Renal cortical epithelial cell (primary cell): ENCODE measurements at places on chromosomes 2 and 18.
A peak's percentile ranks its signal among the peaks of the same experiment; 100 is the strongest.

DNA sequence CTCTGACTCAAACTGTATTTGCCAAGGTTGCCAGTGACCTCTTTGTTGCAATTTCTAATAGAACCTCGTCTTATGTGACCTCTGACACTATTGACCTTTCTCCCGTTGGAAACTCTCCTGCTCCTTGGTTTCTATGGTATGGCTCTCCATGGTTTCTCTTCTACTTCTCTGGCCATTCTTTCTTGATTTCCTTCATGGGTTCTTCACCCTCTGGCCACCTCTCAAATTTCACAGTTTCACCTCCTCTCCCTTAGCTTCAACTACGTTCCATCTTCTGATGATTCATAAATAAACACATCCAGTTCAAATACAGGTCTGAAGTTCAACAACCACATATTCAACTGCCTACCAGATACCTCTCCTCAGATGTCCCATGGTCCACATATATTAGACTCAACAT is 109.5 kb downstream of the CACNB4 start:
- no peak for DNase-seq

GRCh38 chr2:216206821-216207220 is 97.7 kb downstream of the XRCC5 start:
- no peak for DNase-seq

GRCh38 chr2:198901894-198902293 is 555.8 kb downstream of the SATB2 start:
- no peak for DNase-seq

DNA sequence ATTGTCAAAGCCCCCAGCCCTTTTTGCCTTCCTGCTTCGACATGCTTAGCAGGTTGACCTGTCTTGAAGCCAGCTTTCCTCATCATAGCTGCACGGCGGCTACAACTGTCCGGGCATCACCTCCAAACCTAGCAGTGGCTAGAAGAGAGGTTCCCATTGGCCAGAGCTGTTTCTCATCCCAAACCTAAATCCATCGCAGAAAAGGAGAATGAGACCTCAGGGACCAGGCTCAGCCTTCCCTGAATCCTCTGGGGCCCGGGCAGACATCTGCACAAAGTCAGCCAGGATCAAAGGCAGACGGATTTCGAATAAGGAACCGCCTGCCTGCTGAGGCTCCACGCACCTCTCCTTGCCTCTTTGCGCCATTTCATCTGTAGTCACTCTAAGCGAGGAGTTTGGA is 101.7 kb upstream of the SLC66A3 start:
- no peak for DNase-seq

- DNase-seq, result no peak
Measured at GRCh38 chr18:25725501-25725900, 364.9 kb downstream of the SS18 start.

- no peak for DNase-seq
Measured at GRCh38 chr18:55654986-55655385, 67.0 kb upstream of the TCF4 start.

- no peak for DNase-seq
Measured at GRCh38 chr2:172894689-172895387, 159.2 kb downstream of the RAPGEF4 start.

DNA sequence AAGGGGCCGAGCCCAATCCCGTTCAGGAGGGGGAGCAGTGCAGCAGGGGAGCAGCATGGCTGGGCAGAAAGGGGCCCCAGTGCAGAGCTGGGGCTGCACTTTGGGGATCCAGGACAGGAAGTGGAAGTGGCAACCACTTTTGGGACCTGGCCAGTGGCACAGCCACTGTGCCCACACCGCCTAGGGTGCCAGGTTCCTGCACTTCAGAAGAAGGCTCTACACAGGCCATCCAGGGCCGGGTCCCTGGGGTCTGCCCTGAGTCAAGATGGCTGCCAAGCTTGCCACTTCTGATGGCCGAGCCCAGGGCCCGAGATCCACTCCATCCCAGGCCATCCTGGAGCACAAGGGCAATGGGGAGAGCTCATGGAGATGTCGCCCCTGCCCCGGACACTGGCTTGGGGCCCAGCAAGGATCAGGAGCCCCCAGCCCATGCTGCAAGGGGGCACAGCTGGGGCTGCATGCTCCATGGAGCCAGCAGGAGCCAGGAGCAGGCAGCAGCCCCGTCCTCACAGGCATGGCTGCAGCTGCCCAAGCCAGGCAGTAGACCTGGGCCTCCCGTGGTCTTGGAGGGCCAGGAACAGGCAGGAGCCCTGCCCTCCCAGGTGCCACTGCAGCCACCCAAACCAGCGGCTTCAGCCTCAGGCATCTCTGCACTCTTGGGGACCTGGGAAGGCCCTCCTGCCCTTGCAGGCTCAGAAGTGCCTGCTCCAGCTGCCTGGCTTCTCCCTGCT is 35.0 kb upstream of the ID2 start:
- DNase-seq, result no peak

DNA sequence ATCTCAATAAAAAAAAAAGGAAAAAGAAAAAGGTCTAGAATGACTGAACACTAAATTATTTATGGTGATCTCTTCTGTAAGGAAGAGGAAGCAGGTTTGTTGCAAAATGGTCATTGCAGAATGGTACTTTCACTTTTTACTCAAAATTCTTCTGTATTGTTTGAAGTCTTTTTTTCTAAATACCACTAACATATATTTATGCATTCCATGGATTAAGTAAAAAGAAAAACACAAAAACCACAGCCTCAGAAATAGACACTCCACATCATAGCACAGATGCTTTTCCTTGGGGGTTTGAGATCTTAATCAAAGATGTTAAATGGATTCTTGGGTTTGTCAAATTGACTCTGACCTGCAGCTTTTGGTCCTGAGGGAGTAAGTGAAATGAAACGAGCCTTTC is 47.4 kb downstream of the RHOB start:
- no peak for DNase-seq

GRCh38 chr2:216012133-216012829 is 1.1 kb downstream of the MREG start:
- peak; percentile 100 for DNase-seq

GRCh38 chr18:25392192-25392591 is 40.2 kb upstream of the ZNF521 start:
- no peak for DNase-seq

- DNase-seq, result no peak
Measured at GRCh38 chr2:70696142-70696541, 71.9 kb downstream of the ADD2 start.

DNA sequence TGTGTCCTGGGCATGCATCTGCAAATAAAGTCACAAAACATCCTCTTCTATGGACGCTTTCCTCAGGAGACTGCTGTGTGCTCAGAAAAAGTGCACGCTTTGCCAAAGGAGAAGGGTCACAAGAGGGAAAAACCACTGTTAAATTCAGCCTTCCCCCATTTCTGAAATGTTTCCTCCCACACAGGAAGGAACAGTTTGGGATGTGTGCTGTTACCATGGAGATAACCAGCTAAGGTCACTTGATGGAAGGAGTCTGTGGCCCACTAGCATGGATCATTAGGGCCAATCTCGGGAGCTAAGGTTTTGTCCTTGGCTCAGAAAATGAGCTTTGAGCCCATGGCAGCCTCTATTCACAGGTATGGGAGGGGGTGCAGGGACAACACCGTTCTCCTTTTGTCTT is 5.6 kb downstream of the KCNE4 start:
- no peak for DNase-seq

GRCh38 chr2:74181739-74182138 is 3.1 kb upstream of the MOB1A start:
- DNase-seq, result no peak

DNA sequence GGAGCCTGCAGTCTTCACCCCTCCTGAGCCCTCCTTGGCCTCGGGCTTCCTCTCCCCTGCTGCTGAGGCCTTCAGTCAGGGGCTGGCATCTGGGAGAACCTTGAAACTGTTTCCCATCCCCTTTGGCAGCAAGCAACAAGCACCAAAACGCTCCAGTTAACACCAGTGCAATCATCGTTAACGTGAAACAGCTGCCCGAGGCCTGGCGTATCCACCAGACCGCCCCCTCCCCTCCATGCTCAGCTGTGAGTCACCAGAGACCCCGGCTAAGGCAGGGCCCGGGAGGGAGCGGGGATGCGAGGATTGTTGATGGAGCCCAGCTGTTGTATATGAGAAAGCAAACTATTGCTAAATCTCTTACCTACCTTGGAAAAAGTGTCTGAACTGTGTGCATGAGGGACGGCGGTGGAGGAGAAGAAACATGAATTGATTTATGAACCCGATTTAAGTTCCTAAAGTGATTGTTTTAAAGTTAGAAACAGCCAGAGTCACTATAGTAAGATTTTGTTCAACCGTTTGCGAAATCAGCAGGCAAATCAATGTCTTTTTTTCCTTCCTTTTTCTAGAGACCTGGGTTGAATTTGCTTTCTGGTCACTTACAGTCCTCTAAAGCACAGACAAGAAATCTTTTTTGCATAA is 5.2 kb downstream of the ZFP36L2 start:
- peak; percentile 90 for DNase-seq

GRCh38 chr2:226829721-226830631 is 5.9 kb upstream of the RHBDD1 start:
- DNase-seq, result no peak

DNA sequence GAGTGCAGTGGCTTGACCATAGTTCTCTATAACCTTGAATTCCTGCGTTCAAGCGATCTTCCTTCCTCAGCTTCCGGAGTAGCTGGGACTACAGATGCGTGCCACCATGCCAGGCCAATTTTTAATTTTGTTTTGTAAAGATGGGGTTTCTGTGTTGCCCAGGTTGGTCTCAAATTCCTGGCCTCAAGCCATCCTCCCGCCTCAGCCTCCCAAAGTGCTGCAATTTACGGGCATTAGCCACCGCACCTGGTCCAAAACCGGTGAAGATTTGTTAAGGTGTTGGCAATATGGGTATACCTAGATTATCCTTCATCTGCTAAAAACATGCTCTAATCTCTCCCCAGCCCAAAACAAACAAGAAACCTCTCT is 1.3 kb upstream of the EIF2AK3 start:
- no peak for DNase-seq

GRCh38 chr2:161417438-161418274 is 1.6 kb downstream of the TBR1 start:
- no peak for DNase-seq

GRCh38 chr2:236772220-236772837 is 202.7 kb downstream of the ACKR3 start:
- no peak for DNase-seq

DNA sequence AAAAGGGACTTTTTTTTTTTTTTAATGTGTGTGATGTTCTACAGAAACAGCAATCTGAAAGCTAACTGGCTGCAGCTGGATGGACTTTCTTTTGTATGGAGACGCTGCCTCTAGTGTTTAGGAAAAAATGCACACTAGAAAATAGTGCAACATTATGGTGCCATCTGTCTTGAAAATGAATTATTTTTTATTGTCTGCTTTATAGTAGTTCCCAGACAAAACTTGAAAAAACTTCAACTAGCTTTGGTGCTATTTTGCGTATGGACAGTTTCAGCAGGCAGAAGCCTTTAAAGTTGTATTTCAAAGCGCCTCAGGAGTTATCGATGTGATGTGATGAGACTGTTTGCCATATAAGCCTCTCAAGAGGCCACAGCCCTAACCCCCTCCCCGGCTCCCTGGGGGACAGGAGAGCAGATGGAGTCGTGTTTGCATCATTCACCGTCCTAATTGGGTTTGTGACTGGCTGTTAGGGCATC is 86.9 kb downstream of the LTBP1 start:
- DNase-seq, result peak; percentile 38

GRCh38 chr18:59029663-59030429 is 109.8 kb upstream of the SEC11C start:
- no peak for DNase-seq

GRCh38 chr2:7121851-7122250 is 204.6 kb downstream of the RNF144A start:
- DNase-seq, result no peak

DNA sequence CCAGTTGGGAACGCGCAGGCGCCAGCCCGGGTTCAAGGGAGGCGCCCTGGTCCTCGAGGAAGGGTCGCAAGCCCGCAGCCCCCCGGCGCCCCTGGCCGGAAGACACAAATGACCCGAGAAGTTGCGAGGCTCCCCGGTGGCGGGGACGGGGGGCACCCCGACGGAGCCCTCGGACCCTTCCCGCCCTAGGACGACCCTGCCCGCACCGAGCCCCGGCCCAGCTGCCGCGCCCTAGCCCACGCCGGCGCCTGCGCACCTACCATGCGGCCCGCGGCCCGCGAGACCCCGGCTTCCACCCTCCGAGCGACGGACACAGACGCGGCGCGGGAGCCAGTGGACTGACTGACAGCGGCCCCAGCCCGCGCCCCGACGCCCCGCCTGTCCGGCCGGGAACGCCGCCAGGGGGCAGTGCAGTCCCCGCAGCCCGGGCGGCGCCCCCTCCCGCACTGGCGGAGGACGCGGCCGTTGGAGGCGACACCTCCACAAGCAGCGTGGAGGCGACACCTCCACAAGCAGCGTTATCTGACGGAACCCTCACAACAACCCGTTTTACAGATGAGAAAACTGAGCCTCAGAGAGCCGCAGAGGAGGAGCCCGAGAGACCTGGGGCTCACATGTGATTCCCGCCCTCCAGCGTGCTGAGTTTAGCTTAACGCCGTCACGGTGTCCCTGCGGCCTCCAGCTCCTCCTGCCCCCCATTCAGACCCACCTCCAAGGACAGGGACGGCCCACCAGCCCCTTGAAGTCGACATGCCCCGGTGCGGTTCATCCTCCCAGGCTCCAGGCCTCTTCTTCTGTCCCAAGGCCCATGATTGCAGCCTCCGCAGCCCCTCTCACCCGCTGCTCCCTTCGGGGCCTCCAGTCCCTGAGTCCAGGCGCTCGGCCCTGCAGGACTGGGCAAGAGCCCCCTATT is at the start of gene NMUR1:
TSS of gene NMUR1 (minus strand) at position 347 of the 913 bp plus-strand sequence. CDS start at position 263, 84 bp downstream.
- no peak for DNase-seq

- DNase-seq, result no peak
Measured at GRCh38 chr18:24534271-24534670, 73.8 kb downstream of the HRH4 start.

DNA sequence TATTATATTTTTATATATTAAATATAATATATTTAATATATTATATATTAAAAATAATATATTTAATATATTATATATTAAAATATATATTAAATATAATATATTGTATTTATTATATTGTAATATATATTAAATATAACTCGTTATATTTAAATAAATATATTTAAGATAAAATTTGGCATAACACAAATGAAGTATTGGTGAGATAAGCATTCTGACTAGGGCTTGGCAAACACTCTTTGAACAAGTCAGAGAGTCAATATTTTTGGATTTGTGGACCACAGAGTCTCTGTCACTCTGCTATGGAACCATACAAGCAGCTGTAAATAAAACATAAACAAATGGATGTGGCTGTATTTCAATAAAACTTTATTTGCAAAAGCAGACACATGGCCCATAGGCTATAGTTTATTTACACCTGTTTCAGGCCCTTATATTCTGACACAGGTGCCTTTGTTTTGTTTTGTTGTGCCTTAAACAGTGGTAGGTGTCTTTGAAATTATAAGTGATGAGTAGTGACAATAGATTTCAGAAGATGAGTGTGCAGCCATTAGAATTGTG is 190.1 kb downstream of the EPHA4 start:
- DNase-seq, result no peak

- no peak for DNase-seq
Measured at GRCh38 chr2:237540823-237541222, 25.6 kb upstream of the PRLH start.

- no peak for DNase-seq
Measured at GRCh38 chr2:223459328-223459939, 142.7 kb downstream of the SCG2 start.
